ENCODE measurements at places on chromosomes 6 and 20.

GRCh38 chr6:139373928-139374356 is 506 bp downstream of the CITED2 start:
- DNase-seq, result no peak

DNA sequence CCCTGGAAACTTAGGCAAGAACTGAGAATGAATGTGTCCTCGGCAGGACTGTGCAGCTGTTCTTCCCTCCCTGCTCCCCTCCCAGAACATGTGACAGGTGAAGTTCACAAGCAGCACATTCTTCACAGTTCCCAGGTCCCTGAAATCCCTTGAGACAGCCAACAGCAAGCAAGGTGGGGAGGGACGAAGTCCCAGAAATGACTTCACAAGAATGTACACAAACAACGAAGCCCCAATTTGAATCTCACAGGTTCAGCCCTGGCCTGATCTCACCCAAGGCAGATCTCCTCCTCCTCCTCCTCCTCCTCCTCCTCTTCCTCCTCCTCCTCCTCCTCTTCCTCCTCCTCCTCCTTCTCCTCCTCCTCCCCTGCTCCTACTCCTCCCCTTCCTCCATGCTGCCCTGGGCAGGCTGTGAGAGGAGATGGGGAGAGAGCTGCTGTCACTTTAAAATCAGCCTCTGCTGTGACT is 32.4 kb downstream of the WRNIP1 start:
- DNase-seq, result no peak

GRCh38 chr6:138736640-138737039 is 36.9 kb upstream of the CCDC28A start:
- DNase-seq, result no peak

- no peak for DNase-seq
Measured at GRCh38 chr6:11615214-11615602, 77.7 kb downstream of the TMEM170B start.

DNA sequence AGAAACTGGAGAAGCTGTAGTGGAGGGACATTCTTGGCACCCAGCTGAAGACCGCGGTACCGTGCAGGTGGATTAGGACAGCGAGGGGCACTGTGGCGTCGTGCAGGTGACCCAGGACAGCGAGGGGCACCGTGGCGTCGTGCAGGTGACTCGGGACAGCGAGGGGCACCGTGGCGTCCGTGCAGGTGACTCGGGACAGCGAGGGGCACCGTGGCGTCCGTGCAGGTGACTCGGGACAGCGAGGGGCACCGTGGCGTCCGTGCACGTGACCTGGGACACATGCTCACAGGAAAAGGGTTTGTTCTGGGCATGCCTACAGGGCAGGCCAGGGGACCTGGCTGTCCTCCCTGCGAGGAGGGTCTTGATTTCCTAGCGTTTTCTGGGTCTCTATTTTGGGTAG is 29.2 kb upstream of the SMOC2 start:
- DNase-seq, result no peak

DNA sequence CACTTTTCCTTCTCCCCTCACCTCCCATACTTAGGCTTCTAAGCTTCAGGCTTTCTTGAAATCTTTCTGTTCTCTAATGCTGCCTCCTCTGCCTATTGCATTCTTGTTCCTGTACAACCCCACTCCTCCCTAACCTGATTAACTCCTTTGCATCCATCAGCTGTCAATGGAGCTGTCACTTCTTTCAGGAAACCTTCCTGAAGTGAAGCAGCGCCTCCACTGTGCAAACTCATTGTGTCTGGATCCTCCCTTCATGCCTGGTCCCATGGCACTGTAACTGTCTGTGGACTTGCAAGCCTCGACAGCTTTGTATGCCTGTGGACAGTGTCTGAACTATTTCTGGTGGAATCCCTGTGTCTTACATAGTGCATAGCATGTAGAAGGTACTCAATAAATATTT is 185.0 kb downstream of the HS3ST5 start:
- no peak for DNase-seq

- no peak for DNase-seq
Measured at GRCh38 chr20:2156224-2156623, 54.6 kb downstream of the STK35 start.

DNA sequence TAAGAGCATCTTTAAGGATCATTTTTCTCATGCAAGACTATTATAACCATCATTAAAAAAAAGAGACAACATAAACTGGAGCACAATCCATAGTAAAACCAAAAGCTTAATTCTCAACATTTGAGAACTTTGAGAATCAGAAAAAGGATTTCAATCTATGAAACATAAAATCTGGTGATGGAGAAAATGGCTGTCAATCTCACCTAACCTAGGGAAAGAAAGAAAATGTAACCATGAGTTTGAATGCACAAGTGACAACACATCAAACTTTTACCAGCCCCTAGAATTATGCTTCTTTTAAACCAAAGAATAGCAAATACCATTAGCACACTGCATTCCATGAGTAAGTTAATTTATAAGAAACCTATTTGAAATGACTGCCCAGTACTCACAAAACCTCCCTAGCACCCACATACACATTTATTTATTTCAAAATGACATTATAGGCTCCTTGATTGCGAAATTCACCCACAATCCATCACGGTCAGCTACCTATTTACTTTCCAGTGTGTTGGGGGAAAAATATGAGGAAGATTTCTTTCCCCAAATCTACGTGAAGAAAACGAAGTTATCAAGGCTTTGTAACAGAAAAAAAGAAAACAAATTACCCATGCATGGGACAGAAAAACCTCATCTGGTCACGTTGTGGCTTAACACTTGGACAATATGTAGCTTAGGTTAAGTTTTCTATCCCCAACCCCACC is 828 bp downstream of the ASCC3 start:
- no peak for DNase-seq
